CD8-positive, alpha-beta memory T cell (primary cell): ENCODE measurements at places on chromosomes 7 and 10. TPM values are rescaled to one million over a fixed set of nuclear protein-coding genes. Genes with fewer than 3 reads are reported as not detected.

ADRA2A gene
- not detected for total RNA-seq

UPK3B gene
- 0.42 TPM for total RNA-seq

PNLIPRP2 gene
- not detected for total RNA-seq

GRCh38 chr10:78762086-78762630 lies 306.6 kb upstream of the ZMIZ1 start:
- H3K4me3 ChIP-seq = no peak overlapping the region
- no peaks in the 10 kb centered on the region for H3K27me3 ChIP-seq
- no peaks in the 10 kb centered on the region for H3K36me3 ChIP-seq
- DNase-seq = no peak
- H3K4me1 ChIP-seq = no peaks in the 10 kb centered on the region
